ENCODE measurements at places on chromosomes 12 and 14. TPM values are rescaled to one million over a fixed set of nuclear protein-coding genes. Genes with fewer than 3 reads are reported as not detected.

The RNASE7 gene
- not detected for total RNA-seq

The MMP19 gene
- not detected for total RNA-seq

The CLEC4E gene
- total RNA-seq: not detected

The SLC22A17 gene
- 2.1 TPM for total RNA-seq

The BHLHE41 gene
- not detected for total RNA-seq

The SYNJ2BP gene
- 4.4 TPM for total RNA-seq

The TAS2R7 gene
- not detected for total RNA-seq

The ARHGEF40 gene
- 0.11 TPM for total RNA-seq

The RPL10L gene
- total RNA-seq: not detected

The SLC7A8 gene
- 0.40 TPM for total RNA-seq

The CSRP2 gene
- total RNA-seq: 0.25 TPM

The TESPA1 gene
- 80.5 TPM for total RNA-seq

The PTGER2 gene
- 49.7 TPM for total RNA-seq

Data from activated CD8-positive, alpha-beta memory T cell treated with anti-CD3 and anti-CD28 coated beads for 36 hours (primary cell).